Astrocyte of the spinal cord (primary cell): ENCODE measurements at places on chromosomes 12 and 14.

DNA sequence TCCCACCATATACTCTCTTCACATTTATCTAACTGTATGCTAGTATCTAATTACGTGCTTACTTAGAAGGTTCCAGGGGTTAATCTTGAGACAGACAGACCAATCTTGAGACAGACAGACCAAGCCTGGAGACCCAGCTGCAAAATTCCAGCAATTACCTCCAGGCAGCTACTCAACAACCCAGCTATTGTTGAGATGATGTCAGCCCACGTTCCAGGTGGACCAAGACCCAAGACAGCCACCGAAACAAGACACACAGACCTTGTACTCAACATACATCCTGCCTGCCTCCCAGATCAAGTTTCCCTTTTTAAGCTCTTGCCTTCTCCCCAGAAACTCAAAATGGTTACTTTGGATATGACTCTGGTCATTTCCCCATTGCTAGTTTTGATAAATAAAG lies 64.9 kb upstream of the VASH1 start:
- no peak for DNase-seq

GRCh38 chr12:101761781-101762180 lies 22.5 kb upstream of the SYCP3 start:
- no peak for DNase-seq

- DNase-seq, result no peak
Observed at GRCh38 chr12:50778663-50779590, 15.0 kb downstream of the ATF1 start.

- DNase-seq, result no peak
Observed at GRCh38 chr14:89085737-89086382, 261.4 kb downstream of the TTC8 start.

DNA sequence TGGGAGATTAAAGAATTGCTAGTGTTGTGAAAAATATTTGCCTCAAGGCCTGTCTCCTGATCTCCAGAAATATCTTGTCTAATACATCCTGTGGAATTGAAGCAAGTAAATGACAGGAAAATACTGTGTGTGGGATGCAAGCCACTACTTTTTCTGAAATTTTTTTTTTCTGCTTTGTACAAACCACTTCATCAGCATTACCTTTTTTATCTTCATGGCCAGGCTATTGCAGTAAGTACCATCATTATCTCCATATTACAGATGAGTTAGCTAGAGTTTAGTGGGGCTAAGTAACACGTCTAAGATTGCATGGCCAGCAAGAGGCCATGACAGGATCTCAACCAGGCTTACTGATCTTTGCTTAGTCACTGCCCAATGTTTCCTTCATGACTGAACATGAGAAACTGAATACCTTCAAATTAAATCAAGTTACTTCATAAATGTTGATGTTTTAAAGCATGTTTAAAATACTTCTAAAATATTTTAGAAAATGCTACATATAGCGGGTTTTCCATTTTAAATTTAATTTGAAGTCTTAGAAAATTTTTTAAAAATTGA lies 273.7 kb downstream of the SLC6A15 start:
- DNase-seq, result no peak

DNA sequence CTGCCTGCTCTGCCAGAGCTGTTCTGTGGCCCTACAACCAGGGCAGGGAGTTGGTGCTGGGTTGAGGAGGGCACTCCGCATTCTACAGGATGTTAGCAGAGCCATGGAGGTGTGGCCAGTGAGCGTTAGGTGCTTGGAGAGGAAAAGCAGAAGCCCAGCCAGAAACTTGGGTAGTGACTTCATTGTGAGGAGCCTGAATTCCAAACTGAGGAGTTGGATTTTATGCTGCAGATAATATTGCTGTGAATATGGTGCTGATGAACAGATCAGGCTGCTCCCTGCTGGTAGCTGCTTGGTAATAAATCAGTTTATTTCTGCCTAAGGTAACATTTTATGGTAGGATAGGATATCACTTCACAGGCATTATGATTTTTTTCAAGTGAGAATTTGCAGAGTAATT lies 7.1 kb upstream of the CCDC175 start:
- peak; percentile 55 for DNase-seq

GRCh38 chr12:64137117-64137516 lies 85.0 kb downstream of the KICS2 start:
- DNase-seq, result no peak

DNA sequence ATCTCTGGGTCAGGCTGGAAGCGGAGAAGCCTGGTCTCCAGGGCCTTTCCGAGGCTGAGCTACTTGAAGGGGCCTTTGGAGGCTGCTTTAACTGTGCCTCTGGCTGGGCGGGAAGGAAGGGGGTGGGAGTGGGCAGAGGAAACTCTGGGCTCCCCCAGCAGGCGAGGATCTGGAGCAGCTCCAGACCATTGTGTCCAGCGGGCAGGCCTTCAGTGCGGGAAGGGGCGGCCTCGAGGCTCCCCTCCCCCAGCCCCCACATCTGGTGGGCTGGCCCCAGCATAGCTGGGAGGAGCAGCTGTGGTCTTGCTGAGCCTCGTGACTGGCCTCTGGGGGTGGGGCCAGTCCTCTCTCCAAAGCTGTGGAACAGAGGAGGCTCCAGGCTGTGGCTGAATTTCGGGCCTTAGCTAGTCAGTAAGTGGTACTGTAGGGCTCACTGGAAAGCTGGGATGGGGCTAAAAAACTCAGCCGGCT lies 3.4 kb downstream of the TAMALIN start:
- DNase-seq, result peak; percentile 88

DNA sequence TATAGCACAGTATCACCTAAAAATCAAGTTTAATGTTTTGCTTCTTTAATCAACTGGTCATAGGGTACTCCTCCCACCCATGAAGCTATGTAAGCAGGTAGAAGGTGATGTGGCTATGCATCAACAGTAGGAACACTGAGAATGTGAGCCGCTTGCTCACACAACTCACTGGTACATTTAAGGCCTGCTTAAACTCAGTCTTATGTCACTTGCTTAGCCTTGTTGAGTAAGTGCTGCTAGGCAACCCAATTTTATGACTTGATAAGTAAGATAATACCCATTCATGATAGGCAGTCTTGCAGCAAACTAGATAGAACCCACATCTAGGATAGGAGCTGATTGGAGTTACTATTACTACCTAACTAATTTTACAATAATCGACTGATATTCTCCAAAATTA lies 70.0 kb upstream of the BMP4 start:
- no peak for DNase-seq

- no peak for DNase-seq
Observed at GRCh38 chr14:58077621-58078020, 74.4 kb downstream of the ARMH4 start.

DNA sequence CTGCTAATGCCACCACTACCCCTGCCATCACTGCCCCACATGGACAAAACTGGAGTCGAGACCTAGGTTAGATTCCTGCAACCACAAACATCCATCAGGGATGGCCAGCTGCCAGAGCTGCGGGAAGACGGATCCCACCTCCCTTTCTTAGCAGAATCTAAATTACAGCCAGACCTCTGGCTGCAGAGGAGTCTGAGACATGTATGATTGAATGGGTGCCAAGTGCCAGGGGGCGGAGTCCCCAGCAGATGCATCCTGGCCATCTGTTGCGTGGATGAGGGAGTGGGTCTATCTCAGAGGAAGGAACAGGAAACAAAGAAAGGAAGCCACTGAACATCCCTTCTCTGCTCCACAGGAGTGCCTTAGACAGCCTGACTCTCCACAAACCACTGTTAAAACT lies 7.1 kb upstream of the OAS2 start:
- no peak for DNase-seq

DNA sequence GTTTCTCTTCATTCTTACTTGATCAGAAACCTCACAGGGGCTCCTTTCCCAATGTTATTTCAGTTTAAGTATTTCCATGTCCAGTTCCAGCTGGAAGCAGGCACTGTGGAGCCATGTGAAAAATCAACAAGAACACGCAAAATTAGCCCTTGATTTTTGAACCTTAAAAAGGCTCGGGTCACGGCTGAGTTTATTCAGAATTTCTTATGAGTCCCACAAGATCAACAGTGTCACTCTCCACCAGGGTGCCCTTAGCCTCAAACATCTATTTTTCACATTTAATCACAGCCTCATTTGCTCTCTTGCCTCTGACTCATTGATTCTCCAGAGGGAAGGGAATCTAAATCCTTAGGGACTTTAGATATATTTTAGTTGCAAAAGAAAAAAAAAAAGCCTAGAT lies 157.7 kb upstream of the AVPR1A start:
- peak; percentile 39 for DNase-seq

- DNase-seq, result no peak
Observed at GRCh38 chr12:88185279-88185678, 43.2 kb downstream of the TMTC3 start.

DNA sequence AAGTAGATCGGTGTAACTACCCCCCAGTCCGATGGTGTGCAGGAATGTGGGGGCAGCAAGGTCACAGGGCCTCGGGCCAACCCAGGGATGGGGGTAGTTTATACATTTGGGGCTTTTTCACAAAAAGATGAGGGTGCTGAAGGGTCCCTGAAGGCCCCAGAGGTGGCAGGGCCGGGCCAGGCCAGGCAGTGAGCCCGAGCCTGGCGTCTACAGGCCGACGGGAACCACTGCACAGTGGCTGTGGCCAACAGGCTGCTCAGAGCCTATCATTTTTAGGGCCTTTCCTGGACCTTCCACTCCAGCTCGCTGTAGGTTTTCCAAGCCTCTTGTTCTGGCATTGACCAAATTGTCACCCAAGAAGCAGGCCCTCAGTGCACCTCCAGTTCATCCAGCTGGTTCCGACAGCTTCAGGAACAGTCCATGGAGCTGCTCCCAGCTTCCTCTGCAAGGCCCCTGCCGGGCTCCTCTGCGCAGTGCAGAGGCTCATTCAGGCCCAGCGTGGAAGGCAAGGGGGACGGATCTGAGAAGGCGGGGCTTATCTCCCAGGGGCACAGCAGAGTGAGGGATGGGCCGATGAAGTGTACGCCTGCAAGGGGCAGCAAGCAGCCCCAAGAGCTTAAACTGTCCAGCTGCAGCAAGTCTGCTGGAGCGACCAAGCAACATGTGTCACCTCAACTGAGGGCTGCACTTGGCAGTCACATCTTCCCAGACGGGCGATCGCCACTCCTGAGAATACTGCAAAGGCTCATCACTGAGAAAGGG lies 13.9 kb downstream of the CDCA4 start:
- DNase-seq, result no peak

GRCh38 chr12:61781021-61781581 lies 479.1 kb upstream of the USP15 start:
- DNase-seq, result no peak

DNA sequence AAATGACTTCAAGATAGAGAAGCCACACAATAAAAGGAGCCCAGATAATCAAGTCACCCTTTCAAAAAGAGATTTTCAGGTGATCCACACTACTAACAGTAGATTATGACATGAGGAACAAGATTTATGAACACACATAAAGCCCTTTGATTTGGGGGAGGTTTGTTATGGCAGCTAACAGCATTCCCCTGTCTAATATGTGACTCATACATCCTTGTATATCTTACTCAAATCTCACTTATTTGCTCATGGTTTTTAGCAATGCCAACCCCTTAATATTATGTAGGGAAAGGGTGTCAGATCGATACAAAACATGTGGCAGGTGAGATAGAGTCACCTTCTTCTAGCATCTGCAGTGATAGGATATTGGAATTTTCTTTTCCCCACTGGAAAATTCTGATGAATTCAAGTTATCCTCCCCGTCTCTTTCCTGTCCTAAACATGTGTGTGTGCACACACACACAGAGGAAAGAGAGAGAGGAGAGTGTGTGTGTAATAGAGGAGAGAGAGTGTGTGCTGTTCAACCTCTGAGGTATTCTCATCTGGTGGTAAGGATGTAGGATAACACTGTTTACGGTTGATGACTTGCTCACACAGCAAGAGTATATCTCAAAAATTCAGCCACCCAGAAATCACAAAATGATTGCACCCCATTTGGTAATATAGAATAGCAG lies 319.9 kb downstream of the KCNC2 start:
- DNase-seq, result peak; percentile 57
